Urinary bladder (tissue), 4 donors: ENCODE measurements at places on chromosomes 16 and 17.
A peak's percentile ranks its signal among the peaks of the same experiment; 100 is the strongest.

GRCh38 chr17:35080536-35080935 lies 17.0 kb upstream of the RFFL start:
- no peak for DNase-seq

- DNase-seq = no peak
Observed at GRCh38 chr16:19913340-19913645, 28.6 kb upstream of the GPRC5B start.

- no peak for DNase-seq
Observed at GRCh38 chr17:9226130-9226793, 205.0 kb downstream of the NTN1 start.

GRCh38 chr17:57902117-57902799 lies 52.4 kb upstream of the MRPS23 start:
- no peak for DNase-seq

- no peak for DNase-seq
Observed at GRCh38 chr16:57755061-57755684, 19.6 kb downstream of the KATNB1 start.

- DNase-seq = peak; percentile 47
Observed at GRCh38 chr16:80058214-80058613, 457.7 kb upstream of the MAF start.
